ENCODE measurements at places on chromosomes 6 and 20. TPM values are rescaled to one million over a fixed set of nuclear protein-coding genes. Genes with fewer than 3 reads are reported as not detected.
A peak's percentile ranks its signal among the peaks of the same experiment; 100 is the strongest.

DNA sequence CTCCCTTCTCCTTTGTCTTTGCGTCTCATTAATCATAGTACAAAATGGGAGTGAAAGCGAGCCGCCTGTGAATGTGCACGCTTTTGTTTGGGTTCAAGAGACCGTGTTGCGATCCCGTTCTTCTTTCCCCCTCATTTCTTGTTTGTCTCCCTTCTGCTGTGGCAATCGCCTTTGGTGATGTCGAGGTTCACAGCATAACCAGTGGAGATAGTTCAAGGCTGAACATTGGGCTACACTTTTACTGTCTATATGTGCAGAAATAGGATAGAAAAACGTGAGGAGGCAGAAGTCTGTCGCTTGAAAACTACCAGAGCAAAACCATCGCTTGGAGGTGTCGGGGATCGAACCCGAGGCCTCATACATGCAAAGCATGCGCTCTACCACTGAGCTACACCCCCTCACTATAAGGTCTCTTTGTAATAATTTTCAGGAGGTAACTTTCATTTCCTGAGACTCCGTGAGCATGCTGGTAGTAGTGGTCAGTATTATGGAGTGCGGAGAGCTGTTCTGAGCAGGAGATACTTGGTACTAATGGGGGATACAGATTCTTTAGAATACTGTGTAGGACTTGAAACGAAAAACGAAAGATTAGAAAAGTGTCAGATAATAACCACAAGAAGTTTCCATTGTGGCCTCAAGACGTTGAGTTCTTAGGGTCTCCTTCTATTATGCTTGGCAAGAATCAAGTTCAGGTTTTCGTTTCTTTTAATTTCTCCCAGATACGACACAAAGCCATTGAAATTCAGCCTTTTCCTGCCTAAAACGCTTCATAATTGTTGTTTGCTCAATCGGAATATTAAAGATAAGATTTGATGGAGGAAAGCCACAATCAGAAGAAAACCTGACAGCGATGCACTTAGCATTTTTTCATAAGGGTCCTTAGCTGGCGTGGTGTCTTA lies 106.6 kb downstream of the TRIM27 start:
- DNase-seq, result no peak

Gene PPARD
- 5.4 TPM for polyA plus RNA-seq

- DNase-seq, result no peak
Observed at GRCh38 chr6:131597446-131597845, 24.4 kb downstream of the ARG1 start.

Gene SLC22A7
- polyA plus RNA-seq, result not detected

- DNase-seq, result peak; percentile 85
Observed at GRCh38 chr6:4008324-4009047, 70.5 kb downstream of the FAM217A start.

Gene NMBR
- not detected for polyA plus RNA-seq

- DNase-seq, result no peak
Observed at GRCh38 chr6:106039897-106040592, 46.1 kb upstream of the PRDM1 start.

- no peak for DNase-seq
Observed at GRCh38 chr6:92541448-92542060, 877.8 kb downstream of the EPHA7 start.

DNA sequence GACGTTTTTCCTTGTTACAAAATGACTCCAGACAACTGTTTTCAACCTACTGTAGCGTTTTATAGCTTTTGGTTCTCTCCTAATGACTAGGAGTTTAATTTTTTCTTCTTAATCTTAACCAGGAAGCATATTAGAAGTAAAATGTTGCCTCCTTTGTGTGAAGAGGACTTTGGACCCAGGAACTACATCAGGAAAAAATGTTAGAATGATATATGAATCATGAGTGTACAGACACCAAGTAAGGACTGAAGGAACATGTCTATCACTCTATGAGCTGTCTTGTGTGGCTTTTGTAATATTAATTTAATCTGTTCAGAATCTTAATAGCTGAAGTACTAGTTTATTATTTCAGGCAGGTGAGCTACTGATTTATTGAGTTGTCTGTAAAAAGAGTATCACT lies 71.0 kb upstream of the MARCKS start:
- DNase-seq, result peak; percentile 9

DNA sequence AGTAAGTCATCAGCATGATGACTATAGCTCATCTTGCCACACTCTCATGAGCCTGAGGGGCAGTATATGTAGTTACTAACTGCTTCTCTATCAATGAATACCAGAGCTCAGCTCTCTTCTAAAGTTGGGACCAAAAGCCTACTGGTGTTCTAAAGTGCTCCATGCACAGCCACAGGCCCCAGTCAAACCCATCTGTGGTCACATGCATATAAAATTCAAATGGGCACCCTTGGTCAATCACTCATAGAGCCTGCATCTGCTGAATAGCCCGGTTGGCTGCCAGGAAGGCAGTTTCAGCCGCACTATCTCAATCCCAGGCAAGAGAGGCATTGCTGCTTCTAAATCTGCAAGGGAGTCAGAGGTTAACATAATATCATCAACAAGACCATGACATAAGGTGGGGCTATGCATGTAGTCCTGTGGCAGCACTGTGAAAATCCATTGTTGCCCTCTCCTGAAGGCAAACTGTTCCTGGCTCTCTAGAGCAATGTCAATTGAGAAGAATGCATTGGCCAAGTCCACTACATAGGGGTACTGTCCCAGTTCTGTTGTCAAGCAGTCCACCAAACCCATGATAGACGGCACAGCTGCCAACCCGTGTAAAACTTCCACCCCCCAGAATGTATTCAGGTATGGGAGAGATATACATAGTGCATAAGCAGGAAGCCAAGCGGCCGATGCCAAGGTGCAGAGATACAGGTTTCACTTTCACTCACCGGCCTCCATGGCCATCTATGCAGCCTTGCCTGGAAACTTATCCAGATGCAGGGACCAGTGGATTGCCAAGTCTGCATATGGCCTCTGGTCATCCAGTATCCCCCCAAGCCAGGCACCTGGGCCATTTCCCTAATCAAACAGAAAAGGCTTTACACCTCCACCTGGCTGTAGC lies 76.2 kb downstream of the ALDH8A1 start:
- no peak for DNase-seq

DNA sequence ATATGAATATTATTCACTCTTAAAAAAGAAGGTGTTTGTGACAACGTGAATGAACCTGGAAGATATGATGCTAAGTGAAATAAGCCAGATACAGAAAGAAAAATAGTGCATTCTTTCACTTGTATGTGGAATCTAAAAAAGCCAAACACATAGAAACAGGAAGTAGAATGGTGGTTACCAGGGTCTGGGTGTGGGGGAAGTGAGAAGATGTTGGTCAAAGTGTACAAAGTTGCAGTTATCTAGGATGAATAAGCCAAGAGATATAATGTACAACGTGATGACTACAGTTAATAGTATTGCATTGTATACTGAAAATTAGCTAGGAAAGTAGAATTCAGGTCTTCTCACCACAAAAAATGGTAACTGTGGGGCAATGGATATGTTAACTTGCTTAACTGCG lies 151.1 kb upstream of the HCRTR2 start:
- no peak for DNase-seq

GRCh38 chr6:124131259-124131658 lies 327.6 kb downstream of the NKAIN2 start:
- no peak for DNase-seq

DNA sequence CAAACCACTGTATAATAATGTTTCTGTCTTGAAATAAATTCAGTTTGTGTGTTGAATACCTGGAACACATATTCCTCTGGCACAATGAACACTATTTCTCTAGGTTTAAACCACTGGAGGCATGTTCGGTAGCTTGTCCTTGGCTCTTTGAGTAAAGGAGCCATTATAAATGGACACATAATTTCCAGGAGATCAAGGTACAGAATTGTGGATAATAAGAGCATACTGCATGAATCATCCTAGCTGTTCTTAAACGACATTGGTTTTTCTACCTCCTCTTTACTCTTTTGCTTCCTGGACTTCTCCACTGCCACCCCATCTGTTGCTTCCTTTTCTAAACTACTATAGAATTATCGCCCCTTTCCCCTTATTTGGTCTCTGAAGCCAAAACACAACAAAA lies 1.2 kb downstream of the CENPW start:
- no peak for DNase-seq

GRCh38 chr20:34557936-34558319 lies 590 bp upstream of the MAP1LC3A start:
- DNase-seq, result no peak

- no peak for DNase-seq
Observed at GRCh38 chr20:56957737-56958553, 308.5 kb downstream of the BMP7 start.

DNA sequence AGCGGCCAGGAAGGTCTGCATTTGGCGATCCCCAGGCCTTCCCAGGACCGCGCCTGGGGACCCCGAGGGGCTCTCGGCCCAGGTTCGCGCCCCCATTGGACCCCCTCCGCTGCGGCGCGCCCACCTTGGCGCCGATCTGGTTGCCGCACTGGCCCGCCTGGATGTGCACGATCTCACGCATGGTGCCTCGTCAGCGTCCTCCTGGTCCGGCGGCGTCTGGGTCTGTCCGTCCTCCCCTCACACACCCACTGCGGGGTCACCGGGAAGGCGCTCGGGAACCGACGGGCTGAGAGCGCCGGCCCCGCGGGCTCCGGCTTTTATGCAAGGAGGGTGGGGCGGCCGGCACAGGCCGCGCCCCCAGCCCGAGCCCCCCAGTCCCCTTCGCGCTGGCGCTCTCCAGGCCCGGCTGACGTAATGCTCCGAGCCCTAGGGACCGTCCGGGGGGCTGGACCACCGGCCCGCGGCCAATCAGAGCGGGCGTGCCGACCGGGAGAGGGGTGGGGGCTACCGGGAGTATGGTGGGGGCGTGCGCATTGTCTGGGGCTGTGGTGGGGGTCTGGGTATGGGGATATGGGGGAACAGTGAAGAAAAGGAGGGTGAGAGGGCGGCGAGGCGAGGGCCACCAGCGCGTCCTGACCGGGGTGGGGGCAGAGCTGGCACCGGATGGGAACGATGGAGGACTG lies at the start of gene TUBB2B:
TSS of gene TUBB2B (minus strand) at position 291 of the 683 bp plus-strand sequence. CDS start at position 181, 110 bp downstream.
- DNase-seq, result no peak

Gene LCA5
- polyA plus RNA-seq, result 1.2 TPM

- DNase-seq, result no peak
Observed at GRCh38 chr6:107823047-107823557, 1.0 kb downstream of the SCML4 start.

Gene SIRPD
- polyA plus RNA-seq, result not detected

DNA sequence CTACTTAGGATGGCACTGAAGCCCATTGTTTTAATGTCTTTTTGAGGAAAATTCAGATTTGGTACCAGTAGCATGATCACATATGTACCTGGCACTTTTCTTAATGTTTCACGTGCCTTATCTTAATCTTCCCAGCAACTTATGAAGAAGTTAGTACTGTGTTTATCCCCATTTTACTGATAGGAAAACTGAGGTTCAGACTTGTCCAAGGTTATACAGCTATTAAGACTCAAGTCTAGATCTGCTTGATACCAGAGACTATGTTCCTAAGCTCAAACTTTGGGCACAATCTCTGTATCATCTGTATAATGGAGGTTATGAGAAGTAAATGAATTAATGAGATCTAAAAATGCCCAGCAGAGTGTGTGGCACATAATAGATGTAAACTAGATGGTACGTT lies 179.7 kb upstream of the SUPT3H start:
- DNase-seq, result no peak

- peak; percentile 87 for DNase-seq
Observed at GRCh38 chr20:35616465-35617396, 1.1 kb downstream of the SPAG4 start.

Gene PGC
- not detected for polyA plus RNA-seq

- no peak for DNase-seq
Observed at GRCh38 chr6:31419842-31420241, 16.4 kb downstream of the MICA start.

DNA sequence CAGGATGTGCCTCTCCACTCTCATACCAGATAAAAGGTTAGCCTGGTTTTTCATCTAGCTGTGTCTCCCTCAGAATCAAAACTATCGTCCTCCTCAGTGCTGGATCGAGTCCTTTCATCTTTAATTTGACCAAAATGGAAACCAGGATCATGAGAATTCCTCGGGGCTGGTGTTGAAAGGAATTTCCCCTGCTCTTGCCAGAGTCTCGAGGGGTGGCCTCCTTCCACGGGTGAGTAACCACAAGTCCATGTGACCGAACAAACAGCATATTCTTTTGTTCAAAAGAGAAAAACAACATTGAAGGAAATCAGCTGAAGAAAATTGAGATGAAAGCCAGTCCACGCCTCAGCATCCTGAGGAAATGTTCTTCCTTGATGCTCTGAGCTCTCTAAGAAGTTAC lies 165.9 kb upstream of the CDYL start:
- no peak for DNase-seq

DNA sequence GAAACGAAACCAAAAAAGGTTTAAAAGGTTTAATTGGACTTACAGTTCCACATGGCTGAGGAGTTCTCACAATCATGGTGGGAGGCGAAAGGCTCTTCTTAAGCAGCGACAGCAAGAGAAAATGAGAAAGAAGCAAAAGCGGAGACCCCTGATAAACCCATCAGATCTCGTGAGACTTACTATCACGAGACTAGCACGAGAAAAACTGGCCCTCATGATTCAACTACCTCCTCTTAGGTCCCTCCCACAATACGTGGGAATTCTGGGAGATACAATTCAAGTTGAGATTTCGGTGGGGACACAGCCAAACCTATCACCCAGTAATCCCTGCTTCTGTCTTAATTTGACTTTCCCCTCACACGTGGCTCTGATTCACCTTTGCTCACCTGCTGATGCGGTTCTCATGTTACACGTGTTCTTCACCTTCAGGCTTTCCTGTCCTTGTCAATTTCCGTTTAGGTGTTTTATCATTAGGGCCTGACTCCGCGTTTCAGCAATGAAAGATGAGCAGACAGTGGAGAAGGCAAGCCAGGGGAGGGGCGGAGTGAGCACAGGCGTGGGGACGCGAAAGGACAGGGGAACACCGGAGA lies 57.1 kb downstream of the AGPAT4 start:
- DNase-seq, result no peak

- no peak for DNase-seq
Observed at GRCh38 chr6:13832778-13833177, 18.4 kb upstream of the MCUR1 start.

DNA sequence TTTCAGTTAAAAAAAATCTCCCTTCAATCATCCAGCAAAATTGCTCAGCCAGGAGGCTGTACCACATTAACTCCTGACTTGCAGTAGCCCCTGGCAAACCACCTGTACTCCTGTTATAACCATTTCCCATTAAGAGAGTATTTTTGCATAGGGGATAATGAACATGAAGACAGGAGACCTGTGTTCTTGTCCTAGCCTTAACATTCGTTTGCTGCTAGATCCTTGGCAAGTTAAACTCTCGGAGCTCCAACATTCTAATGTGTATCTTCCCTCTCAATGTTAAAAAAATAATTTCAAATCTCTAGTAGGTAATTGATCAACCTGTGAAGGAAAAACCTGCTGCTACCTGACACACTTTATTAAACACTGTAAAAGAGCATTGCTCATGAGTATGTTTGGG lies 8.4 kb upstream of the TMEM200A start:
- no peak for DNase-seq

Gene TNNC2
- polyA plus RNA-seq, result 0.22 TPM
